ENCODE measurements at places on chromosomes 12 and 14.

DNA sequence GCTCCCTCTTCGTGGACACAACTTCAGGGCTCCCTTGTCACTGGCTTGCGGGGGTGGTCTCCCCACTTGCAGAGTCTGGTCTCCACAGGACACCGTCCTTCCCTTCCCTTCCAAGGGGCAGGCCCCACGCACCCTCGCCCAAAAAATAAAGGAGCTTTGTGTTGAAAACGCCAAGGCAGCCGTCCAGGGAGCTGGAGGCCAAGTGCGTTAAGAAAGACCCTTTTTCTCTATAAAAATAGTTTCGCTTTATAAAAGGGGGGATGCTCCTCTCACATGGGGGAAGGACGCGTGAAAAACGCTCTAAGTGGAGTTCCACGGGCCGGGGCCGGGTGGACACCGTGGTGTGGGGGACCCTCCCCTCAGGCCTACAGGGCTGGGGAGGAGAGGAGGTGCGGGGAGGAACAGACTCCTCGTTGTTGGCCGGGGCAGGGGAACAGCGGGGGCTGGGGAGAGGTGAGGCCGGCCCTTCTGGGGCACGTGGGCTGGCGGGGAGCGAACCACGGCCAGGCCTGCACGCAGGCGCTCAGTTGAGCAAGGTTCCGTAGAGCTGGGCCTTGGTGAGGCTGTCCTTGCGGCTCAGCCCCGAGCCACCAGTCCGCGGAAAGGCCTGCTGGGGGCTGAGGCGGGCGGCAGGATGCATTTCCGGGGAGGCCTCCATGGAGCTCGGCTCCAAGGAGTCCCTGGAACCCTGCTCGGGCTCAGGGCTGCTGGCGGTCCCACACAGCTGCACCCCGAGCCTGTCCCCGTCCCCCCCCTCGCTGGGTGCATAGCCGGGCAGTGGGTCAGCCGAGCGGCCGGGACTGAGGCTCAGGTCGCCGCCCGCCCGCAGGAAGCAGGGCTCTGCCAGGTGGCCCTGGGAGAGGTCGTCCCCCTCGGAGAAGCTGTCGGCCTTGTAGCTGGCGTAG is 49.5 kb downstream of the BEGAIN start:
- DNase-seq: no peak

DNA sequence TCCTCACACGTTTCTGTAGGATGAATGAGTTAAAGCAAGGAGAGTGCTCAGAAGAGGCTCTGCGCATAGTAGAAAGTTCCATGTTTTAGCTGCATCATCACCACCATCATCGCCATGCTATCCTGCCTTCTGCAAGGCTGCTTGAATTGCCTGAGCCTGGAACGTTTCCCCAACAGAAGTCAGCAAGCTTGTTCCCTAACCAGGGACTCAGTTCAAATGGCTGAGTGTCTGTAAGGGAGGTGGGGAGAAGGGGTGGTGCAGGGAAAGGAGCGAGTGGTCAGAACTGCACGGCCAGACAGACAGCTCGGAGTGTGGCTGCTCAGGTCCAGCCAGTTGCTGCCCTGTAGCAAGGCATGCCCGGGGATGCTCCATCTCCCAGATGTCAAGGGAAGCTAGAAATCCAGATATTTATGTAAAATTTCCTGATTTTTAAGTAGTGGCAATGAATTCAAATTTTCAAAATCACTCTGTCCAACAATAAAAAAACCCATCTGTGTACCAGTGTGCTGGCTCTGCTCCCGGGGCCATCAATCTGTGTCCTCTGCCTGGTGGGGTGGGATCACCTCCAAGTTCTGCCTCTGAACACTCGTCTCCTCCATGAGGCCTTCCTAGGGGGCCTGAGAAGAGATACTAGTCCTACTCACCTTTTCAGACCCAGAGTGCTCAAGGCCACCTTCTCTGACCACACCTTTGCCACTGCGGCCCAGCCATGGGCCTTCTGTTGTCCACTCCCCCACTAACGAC is 162.7 kb downstream of the FOXN3 start:
- DNase-seq: no peak

- DNase-seq: no peak
Measured at GRCh38 chr12:7801460-7801859, 12.3 kb downstream of the NANOG start.

DNA sequence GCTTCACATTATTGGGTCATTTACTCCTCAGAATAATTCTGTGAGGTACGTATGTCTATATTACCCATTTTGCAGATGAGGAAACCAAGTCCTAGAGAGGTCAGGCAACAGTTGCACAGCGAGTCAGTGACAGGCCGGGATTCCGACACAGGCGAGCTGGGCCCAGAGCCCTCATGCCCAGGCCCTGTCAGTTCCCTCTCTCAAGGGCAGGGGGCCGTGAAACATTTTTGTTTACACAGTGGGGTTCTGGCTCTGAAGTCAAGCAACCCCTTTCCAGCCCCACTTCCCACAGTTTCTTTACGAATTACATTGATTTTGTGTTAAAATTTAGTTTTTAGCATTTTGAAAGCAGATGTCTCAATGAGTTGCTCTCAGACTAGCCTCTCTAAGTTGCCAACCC is 46.7 kb downstream of the ESRRB start:
- DNase-seq: no peak

- DNase-seq: peak; percentile 13
Measured at GRCh38 chr14:91835197-91835919, 32.0 kb downstream of the TC2N start.

DNA sequence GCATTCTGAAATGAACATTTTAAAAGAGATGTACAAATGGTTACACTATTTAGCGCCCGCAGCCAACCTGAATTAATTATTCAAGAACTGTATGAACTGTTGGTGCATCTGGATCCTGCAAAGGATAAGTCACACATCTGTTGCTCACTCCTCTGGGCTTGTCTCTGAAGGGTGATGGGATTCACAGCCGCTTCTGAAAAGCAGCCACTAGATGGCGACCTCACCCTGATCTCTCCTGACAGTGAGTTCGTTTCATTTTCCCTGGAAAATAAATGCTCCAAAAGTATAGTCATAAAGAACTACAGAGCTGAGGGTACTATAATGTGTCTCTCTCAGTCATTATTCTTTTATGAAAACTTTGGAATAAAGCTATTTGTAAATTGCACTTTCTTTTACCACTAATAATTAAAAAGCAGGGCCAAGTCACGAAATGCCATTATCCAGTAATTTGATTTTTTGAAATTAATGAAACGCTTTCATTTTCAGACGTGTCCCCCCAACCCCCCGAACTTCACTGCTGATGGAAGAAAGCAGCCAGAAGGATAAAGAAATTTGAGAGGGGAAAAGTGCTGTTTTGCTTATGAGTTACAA is 789.6 kb downstream of the NRXN3 start:
- peak; percentile 48 for DNase-seq

GRCh38 chr12:132783917-132784531 is 22.4 kb upstream of the ANKLE2 start:
- DNase-seq: no peak

GRCh38 chr12:124188084-124188483 is 106.8 kb upstream of the RFLNA start:
- DNase-seq: no peak

DNA sequence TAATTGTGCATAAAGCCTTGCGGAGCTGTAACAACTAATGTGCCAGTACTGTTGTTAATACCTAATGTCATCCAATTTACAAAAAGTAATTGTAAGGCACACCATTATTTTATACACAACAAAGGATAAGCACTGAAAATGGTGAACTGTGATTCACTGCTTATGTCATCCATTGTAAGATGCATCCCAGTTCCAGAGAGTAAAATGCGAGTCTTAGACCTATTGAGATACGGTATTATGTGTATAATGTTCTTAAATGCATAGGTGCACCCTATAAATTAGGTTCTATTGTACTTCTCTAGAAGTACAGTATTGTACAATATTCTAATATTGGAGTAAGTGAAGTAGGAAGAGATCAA is 406 bp downstream of the PARP2 start:
- DNase-seq: no peak
